ENCODE measurements at places on chromosomes 7 and 10.

DNA sequence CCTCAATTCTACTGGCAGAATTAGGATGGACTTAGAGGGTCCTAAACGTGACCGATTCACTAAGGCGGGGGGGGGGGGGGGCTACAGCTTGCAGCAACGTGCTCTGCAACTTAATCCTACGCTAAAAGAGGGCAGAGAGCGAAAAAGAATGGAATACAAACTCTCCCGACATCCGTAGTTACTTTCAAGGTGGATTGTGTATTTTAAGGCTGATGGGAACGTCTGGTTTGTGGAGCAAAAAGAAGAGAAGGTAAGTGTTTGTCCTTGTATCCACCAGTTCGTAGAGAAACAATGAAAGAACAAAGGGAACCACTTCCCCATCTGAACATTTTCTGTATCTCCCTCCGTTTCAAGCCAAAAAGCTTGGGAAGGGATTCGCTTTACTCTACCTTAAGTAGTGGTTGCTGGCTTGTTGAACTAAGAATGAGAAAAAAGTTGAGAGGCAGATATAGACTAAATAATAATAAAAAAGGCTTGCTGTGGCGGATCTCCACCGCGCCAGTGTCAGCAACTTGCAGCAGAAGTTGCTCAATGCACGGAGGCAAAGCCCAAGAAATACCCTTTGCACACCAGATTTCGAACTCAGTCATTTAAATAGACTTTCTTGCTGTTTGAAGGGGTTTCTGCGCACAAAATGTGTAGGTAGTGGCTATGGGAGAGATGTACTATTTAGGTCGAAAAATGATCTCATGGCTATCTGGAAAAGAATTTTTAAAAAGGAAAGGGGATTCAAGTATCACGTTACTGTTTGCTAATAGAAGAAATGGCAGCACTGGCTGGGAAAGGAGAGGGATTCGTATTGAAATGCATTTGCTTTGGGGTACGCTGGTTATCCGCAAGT is 736 bp downstream of the SKIDA1 start:
- no peaks in the 10 kb centered on the region for H3K36me3 ChIP-seq
- H3K4me3 ChIP-seq, result peak overlapping the region; percentile 84
- no peaks in the 10 kb centered on the region for H3K27me3 ChIP-seq
- peak overlapping the region; percentile 100 for H3K27ac ChIP-seq
- H3K4me1 ChIP-seq, result peaks cover 31% of the 10 kb centered on the region
- no peak for DNase-seq

DNA sequence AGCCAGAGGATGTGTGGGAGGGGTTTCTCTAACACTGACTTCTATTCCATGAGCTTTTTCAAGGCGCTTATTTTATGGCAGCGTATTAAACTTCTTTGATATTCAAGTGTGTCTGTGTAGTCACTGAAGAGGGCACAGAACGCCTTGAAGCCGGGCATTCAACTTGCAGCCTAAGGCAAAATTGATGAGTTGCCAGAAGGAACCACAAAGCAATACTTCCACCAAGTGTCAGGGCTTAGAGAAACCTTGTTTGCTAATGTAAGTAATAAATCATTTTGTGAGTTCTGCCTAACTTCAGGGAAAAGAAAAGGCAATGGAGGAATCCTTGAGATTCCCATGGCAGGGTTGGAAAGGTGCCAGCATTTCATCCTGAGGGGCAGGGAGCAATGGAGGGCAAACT is 163.8 kb downstream of the LCOR start:
- no peak overlapping the region for H3K27ac ChIP-seq
- no peaks in the 10 kb centered on the region for H3K36me3 ChIP-seq
- H3K4me1 ChIP-seq, result peaks cover 1% of the 10 kb centered on the region
- H3K4me3 ChIP-seq, result no peak overlapping the region
- no peak for DNase-seq

DNA sequence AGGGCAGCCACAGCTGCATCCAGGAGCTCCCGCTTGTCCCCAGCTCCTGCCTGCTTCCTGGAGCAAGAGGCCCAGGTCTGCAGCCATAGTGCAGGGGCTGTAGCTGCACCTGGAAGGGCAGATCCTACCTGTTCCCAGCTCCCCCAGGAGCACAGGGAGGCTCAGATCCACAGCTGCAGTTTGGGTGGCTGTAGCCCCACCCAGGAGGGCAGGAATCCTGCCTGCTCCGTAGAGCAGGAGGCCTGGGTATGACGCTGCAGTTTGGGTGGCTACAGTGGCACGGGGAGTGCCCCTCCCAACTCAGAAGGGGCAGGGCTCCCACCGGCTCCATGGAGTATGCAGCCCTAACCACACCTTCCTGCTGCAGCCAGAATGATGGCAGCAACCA is 26.7 kb upstream of the CDCA7L start:
- no peaks in the 10 kb centered on the region for H3K27me3 ChIP-seq
- H3K27ac ChIP-seq, result no peak overlapping the region
- no peaks in the 10 kb centered on the region for H3K36me3 ChIP-seq
- H3K4me1 ChIP-seq, result no peaks in the 10 kb centered on the region
- no peak for DNase-seq

GRCh38 chr7:55113760-55114540 is 95.1 kb downstream of the EGFR start:
- no peaks in the 10 kb centered on the region for H3K27me3 ChIP-seq
- H3K36me3 ChIP-seq, result no peaks in the 10 kb centered on the region
- no peak overlapping the region for H3K27ac ChIP-seq
- H3K4me3 ChIP-seq, result no peak overlapping the region
- no peak for DNase-seq

GRCh38 chr10:118698421-118698820 is 56.3 kb downstream of the CACUL1 start:
- no peaks in the 10 kb centered on the region for H3K36me3 ChIP-seq
- no peak overlapping the region for H3K4me3 ChIP-seq
- DNase-seq, result no peak
- H3K4me1 ChIP-seq, result no peaks in the 10 kb centered on the region
- H3K27me3 ChIP-seq, result no peaks in the 10 kb centered on the region

- peaks cover 29% of the 10 kb centered on the region for H3K36me3 ChIP-seq
- no peak overlapping the region for H3K4me3 ChIP-seq
- H3K27ac ChIP-seq, result no peak overlapping the region
- no peak for DNase-seq
Observed at GRCh38 chr10:124653811-124654651, 90.1 kb downstream of the FAM53B start.

GRCh38 chr7:38753347-38753746 is 122.2 kb upstream of the AMPH start:
- H3K36me3 ChIP-seq, result peaks cover 69% of the 10 kb centered on the region
- H3K4me3 ChIP-seq, result no peak overlapping the region
- no peak overlapping the region for H3K27ac ChIP-seq
- H3K4me1 ChIP-seq, result no peaks in the 10 kb centered on the region

- H3K4me1 ChIP-seq, result peaks cover 7% of the 10 kb centered on the region
- H3K4me3 ChIP-seq, result no peak overlapping the region
- DNase-seq, result no peak
- H3K36me3 ChIP-seq, result no peaks in the 10 kb centered on the region
- H3K27ac ChIP-seq, result no peak overlapping the region
- H3K27me3 ChIP-seq, result no peaks in the 10 kb centered on the region
Observed at GRCh38 chr10:2925631-2926030, 141.7 kb upstream of the PFKP start.

DNA sequence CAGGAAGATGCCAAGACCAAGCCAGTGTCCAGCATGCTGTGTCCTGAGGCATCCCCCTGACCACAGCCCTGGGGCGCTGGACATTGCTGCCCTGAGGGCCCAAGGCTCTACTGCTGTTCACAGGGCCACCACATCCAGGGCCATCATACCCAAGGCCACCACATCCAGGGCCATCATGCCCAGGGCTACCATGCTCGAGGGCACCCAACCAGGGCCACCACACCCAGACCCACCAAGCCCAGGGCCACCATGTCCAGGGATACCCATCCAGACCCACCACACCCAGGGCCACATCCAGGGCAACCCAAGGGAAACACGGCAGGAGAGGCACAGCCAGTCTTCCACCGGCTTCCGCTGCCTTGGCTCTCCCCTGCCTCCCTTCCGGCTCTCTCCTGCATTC is 17.1 kb downstream of the STK32C start:
- H3K36me3 ChIP-seq, result no peaks in the 10 kb centered on the region
- no peak for DNase-seq
- H3K27ac ChIP-seq, result no peak overlapping the region

- peaks cover 10% of the 10 kb centered on the region for H3K36me3 ChIP-seq
- peaks cover 20% of the 10 kb centered on the region for H3K4me1 ChIP-seq
- no peaks in the 10 kb centered on the region for H3K27me3 ChIP-seq
- H3K27ac ChIP-seq, result peak overlapping the region; percentile 23
Observed at GRCh38 chr7:128010391-128011127, 20.7 kb downstream of the LRRC4 start.

GRCh38 chr10:67819768-67820204 is 18.2 kb downstream of the DNAJC12 start:
- no peak overlapping the region for H3K4me3 ChIP-seq
- no peaks in the 10 kb centered on the region for H3K4me1 ChIP-seq
- no peaks in the 10 kb centered on the region for H3K36me3 ChIP-seq
- DNase-seq, result no peak
- H3K27me3 ChIP-seq, result no peaks in the 10 kb centered on the region
- H3K27ac ChIP-seq, result no peak overlapping the region

- no peaks in the 10 kb centered on the region for H3K4me1 ChIP-seq
- no peaks in the 10 kb centered on the region for H3K27me3 ChIP-seq
- no peak for DNase-seq
- no peaks in the 10 kb centered on the region for H3K36me3 ChIP-seq
- H3K4me3 ChIP-seq, result no peak overlapping the region
Observed at GRCh38 chr7:30841801-30842541, 69.7 kb upstream of the AQP1 start.

DNA sequence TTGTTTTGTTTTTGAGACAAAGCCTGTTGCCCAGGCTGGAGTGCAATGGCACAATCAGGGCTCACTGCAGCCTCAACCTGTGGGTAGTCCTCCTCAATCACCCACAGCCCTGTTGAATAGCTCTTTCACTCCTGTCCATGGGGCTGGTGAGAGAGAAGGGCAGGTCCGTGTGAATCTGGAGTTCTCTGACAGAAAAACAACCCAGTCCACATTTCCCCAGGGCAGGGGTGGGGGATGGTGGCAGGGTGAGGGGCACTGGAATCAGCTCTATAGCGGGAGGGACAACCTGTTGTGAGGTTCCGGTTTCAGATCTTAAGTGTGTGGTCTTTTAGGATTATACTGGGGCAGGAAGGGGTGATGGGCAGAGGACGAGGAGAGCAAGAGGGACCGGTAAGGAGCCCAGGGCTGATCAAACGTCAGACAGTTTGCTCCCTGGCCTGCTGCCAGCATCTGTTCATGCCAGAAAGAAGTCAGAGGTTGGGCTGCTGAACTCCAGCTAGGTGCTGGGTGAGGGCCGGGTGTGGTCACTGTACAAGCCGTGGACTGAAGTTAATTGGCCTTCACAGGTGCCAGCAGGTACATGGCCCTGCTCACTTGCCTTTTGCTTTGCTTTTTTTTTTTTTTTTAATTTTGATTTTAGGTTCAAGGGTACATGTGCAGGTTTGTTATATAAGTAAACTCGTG is 33.2 kb upstream of the MKRN1 start:
- no peaks in the 10 kb centered on the region for H3K27me3 ChIP-seq
- H3K36me3 ChIP-seq, result peaks cover 3% of the 10 kb centered on the region
- H3K4me3 ChIP-seq, result no peak overlapping the region
- H3K4me1 ChIP-seq, result peaks cover 2% of the 10 kb centered on the region
- DNase-seq, result no peak
- no peak overlapping the region for H3K27ac ChIP-seq

GRCh38 chr7:47801423-47801822 is 146.8 kb downstream of the PKD1L1 start:
- DNase-seq, result no peak
- H3K36me3 ChIP-seq, result no peaks in the 10 kb centered on the region
- no peaks in the 10 kb centered on the region for H3K27me3 ChIP-seq
- no peak overlapping the region for H3K27ac ChIP-seq
- H3K4me3 ChIP-seq, result no peak overlapping the region

DNA sequence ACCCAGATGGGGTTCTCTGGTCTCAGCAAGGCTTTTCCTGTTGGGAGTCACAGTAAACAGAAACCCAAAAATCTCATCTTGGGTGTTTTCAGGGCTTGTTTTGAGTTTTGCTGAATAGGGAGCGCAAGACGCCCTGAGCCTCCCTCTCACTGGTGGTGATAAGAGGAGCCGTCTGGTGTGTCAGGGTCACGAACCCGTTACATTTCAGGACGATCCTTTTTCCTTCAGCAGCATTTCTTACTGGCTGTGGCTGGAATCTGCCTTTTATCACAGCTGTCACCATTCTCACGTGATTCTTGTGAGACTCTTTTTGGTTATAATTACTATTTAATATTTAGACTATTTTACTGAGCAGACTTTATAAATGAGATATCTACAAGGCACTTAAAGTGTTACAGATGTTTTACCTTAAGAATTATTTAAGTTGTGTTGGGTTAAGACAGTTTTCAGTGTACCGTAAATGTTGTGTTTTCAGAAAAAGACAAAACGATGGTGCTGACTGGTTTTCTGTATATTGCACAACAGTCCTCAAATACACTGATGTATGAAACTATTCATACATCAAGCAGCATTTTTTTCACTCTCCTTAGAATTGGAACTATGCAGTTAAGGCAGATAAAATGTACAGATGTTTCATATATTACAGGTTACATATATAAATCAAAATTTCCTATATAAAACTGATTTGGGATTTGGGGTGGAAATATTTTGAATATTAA is 2.2 kb upstream of the GET4 start:
- H3K27me3 ChIP-seq, result no peaks in the 10 kb centered on the region
- H3K27ac ChIP-seq, result no peak overlapping the region
- H3K36me3 ChIP-seq, result peaks cover 21% of the 10 kb centered on the region
- DNase-seq, result no peak

DNA sequence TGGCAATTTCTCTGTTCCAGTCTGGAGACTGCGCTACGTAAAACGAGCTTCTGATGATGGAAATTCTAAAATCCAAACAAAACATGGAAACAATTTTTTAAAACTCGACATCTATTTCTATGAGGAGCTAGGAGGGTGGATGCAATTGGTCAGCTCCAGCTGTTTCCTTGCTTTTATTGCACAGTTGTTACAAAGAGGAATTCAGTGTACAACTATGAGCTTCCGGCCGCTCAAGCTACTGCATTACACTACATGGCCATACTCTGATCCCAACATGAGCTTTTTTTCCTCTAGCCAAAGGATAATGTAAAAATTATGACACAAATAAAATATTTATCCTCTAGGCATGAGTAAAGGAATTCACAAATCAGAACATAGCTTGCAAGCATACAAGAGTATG is 403.1 kb upstream of the C7orf33 start:
- H3K4me1 ChIP-seq, result no peaks in the 10 kb centered on the region
- H3K27ac ChIP-seq, result no peak overlapping the region
- no peak overlapping the region for H3K4me3 ChIP-seq
- no peaks in the 10 kb centered on the region for H3K27me3 ChIP-seq
- H3K36me3 ChIP-seq, result no peaks in the 10 kb centered on the region
- no peak for DNase-seq

GRCh38 chr7:133275446-133276095 is 22.7 kb downstream of the EXOC4 start:
- peaks cover 42% of the 10 kb centered on the region for H3K36me3 ChIP-seq
- no peak for DNase-seq
- peaks cover 4% of the 10 kb centered on the region for H3K4me1 ChIP-seq
- H3K27me3 ChIP-seq, result no peaks in the 10 kb centered on the region
- H3K4me3 ChIP-seq, result no peak overlapping the region
- no peak overlapping the region for H3K27ac ChIP-seq

GRCh38 chr10:91416339-91416855 is 6.3 kb downstream of the HECTD2 start:
- no peaks in the 10 kb centered on the region for H3K36me3 ChIP-seq
- no peaks in the 10 kb centered on the region for H3K27me3 ChIP-seq
- DNase-seq, result no peak
- peaks cover 9% of the 10 kb centered on the region for H3K4me1 ChIP-seq
- H3K27ac ChIP-seq, result no peak overlapping the region
